ENCODE measurements at places on chromosomes 7 and 10.

GRCh38 chr7:101614098-101614938 lies 14.8 kb downstream of the MYL10 start:
- H3K4me3 ChIP-seq = no peak overlapping the region
- H3K27ac ChIP-seq = no peak overlapping the region
- no peaks in the 10 kb centered on the region for H3K36me3 ChIP-seq
- no peaks in the 10 kb centered on the region for H3K4me1 ChIP-seq
- peaks cover 24% of the 10 kb centered on the region for H3K27me3 ChIP-seq

DNA sequence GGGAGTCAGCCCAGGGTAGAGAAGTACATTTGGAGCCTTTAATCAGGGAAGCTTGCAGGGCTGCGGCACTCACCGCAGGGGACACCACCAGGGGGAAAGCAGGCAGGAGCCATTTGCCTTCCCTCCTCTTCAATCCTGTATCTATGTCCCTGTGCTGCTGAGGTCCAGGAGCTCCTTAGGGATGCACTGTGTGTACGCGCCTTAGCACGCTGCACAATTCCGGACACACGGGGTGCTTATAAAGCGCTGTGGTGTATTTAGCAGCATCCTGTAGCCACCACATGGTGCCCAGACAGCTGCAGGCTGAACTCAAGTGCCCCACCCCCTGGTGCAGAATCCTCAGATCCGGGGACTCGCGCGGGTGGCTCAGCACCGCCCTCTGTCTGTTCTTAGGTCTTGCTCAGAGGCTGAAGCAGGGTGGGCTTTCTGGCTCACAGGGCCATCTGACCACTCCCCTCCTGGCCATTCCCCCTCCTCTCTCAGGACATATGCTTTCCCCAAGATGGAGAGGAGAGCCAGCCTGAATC lies 421.4 kb downstream of the SDK1 start:
- no peaks in the 10 kb centered on the region for H3K36me3 ChIP-seq
- H3K27me3 ChIP-seq = no peaks in the 10 kb centered on the region
- no peak overlapping the region for H3K4me3 ChIP-seq
- no peak overlapping the region for H3K27ac ChIP-seq
- no peaks in the 10 kb centered on the region for H3K4me1 ChIP-seq

DNA sequence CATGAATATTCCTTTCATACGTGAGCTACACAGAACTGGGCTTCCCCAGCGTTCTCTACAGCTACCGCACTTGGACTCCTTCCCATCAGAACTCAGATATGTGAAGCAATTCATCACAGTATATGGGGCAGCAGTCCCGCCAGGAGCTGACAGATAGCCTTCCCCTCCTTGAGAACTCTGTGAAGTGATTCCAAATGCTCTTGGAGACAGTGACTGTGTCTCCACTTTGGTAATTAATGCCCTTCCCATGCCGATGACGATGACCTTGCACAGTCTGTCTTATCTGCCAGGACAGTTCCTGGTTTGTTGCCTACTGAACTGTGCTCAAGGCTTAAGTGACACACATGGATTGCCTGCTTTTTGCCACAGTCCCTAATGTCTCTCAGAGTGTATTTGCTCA lies 75.0 kb upstream of the AFAP1L2 start:
- peak overlapping the region; percentile 62 for H3K27ac ChIP-seq
- H3K4me3 ChIP-seq = no peak overlapping the region
- no peaks in the 10 kb centered on the region for H3K27me3 ChIP-seq
- no peaks in the 10 kb centered on the region for H3K36me3 ChIP-seq
- peaks cover 2% of the 10 kb centered on the region for H3K4me1 ChIP-seq
- peak; percentile 53 for ATAC-seq

DNA sequence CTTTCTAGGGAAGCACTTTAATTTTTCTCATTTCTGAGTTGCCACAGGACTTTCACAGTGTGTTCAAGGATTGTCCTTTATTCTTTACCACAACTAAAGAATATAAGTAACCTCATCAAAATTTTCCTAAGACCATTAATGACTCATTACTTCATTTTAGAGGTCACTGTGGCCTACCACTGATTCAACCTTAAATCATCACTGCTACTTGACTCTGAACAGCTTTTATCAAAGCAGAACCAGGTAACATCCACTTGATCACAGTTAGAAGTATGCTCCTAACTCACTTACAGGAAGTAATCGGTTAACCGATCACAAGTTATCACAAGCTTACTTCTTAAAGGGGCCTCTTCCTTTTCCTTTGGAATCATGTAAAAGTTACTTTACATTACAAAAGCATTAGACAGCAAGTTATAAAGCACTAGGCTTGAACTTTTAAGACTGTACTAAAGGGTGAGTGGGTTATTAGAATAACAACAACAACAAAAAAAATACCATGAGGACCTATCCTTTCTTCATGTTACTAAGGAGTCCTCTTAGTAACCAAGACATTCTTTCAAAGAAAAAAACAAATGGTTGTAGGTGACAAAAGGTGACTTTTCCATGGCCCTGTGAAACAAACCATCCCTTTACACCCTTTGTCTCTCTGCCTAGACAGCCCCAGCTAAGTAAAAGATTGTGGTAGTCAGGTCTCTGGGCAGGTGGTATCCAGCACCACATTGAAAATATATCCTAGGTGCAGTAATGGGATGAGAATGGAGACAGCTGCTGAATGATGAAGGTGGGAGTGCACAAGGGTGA lies 40.0 kb upstream of the PDK4 start:
- no peak for ATAC-seq
- H3K4me1 ChIP-seq = peaks cover 1% of the 10 kb centered on the region
- no peak overlapping the region for H3K4me3 ChIP-seq
- H3K27ac ChIP-seq = no peak overlapping the region

- no peaks in the 10 kb centered on the region for H3K36me3 ChIP-seq
- H3K4me3 ChIP-seq = no peak overlapping the region
- H3K27me3 ChIP-seq = no peaks in the 10 kb centered on the region
- H3K27ac ChIP-seq = no peak overlapping the region
Measured at GRCh38 chr7:94261067-94261466, 133.6 kb upstream of the COL1A2 start.

DNA sequence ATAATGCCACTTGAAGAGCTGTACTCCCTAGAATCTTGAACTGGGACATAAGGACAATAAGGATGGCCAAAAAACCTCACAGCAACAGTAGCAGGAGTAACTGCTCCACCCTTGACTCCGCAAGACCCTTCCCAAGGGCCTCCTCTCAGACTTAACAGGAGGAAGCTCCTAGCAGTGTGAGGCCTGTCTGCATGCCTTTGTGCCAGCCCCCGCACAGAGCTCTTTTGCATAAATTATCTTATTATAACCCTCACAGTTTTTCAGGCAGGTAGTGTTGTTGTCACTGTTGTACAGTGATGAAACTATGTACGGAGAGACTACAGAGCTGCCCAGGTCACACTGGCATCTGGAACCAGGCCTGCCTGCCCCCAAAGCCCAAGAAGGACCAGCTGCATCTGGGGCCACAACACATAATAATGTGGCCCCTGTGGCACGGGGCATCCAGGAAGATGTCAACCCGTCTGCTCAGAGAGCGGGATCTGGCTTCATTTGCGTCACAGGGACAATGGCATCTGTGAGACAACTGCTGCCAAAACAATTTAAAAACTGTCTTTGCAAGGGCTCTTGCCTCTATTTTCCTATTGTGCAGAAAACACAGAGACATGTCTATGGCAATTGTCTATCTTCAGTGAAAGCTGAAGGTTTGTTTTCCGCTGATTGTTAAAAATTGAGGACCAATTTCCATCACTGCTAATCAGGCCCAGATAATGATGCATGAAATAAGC lies 249.3 kb upstream of the GRB10 start:
- H3K4me3 ChIP-seq = no peak overlapping the region
- no peak overlapping the region for H3K27ac ChIP-seq
- ATAC-seq = no peak
- H3K36me3 ChIP-seq = no peaks in the 10 kb centered on the region
- peaks cover 6% of the 10 kb centered on the region for H3K4me1 ChIP-seq

- no peaks in the 10 kb centered on the region for H3K36me3 ChIP-seq
- no peak overlapping the region for H3K4me3 ChIP-seq
- no peak overlapping the region for H3K27ac ChIP-seq
- no peaks in the 10 kb centered on the region for H3K27me3 ChIP-seq
- ATAC-seq = no peak
Measured at GRCh38 chr7:149859369-149859768, 14.4 kb upstream of the ATP6V0E2 start.

- no peaks in the 10 kb centered on the region for H3K36me3 ChIP-seq
- H3K27ac ChIP-seq = peak overlapping the region; percentile 46
- no peak for ATAC-seq
- H3K4me1 ChIP-seq = peaks cover 12% of the 10 kb centered on the region
Measured at GRCh38 chr7:158804335-158804734, 25.0 kb downstream of the ESYT2 start.

- ATAC-seq = no peak
- no peaks in the 10 kb centered on the region for H3K4me1 ChIP-seq
- H3K4me3 ChIP-seq = no peak overlapping the region
- no peaks in the 10 kb centered on the region for H3K27me3 ChIP-seq
- no peak overlapping the region for H3K27ac ChIP-seq
Measured at GRCh38 chr10:85168243-85168642, 839.9 kb downstream of the CCSER2 start.

- H3K4me1 ChIP-seq = no peaks in the 10 kb centered on the region
- H3K36me3 ChIP-seq = no peaks in the 10 kb centered on the region
Measured at GRCh38 chr10:71660313-71660712, 59.3 kb downstream of the C10orf105 start.

DNA sequence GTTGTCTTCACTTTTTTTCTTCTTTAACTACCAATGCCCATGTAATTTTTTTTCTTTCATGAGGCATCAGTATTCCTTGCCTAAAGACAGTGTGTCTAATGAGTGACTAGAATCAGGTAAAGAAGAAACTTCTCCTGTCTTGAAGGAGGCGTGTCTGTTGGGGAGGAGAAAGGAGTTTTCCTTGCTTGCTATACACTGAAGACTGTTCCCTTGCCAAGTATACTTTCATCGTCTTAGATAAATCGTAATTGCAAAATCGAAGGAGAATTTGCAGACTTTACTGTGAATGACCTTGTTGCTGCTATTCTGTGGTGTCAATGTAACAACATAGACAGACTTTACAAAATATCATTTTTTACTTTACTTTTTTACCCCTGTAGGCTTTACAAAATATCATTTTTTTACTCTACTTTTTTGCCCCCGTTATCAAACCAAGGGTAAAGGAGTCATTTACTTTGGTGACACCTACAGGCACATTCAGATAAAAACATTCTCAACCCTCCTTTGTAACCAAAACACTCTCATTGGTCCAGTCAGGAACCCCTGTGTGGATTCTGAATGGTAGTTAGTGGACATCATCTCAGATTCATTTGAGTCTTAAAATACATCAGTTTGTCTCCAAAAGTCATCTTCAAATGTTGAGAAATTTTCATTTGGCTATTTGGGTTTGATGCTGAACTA lies 232.4 kb downstream of the AHR start:
- no peaks in the 10 kb centered on the region for H3K27me3 ChIP-seq
- no peak overlapping the region for H3K4me3 ChIP-seq
- ATAC-seq = no peak
- H3K4me1 ChIP-seq = no peaks in the 10 kb centered on the region

DNA sequence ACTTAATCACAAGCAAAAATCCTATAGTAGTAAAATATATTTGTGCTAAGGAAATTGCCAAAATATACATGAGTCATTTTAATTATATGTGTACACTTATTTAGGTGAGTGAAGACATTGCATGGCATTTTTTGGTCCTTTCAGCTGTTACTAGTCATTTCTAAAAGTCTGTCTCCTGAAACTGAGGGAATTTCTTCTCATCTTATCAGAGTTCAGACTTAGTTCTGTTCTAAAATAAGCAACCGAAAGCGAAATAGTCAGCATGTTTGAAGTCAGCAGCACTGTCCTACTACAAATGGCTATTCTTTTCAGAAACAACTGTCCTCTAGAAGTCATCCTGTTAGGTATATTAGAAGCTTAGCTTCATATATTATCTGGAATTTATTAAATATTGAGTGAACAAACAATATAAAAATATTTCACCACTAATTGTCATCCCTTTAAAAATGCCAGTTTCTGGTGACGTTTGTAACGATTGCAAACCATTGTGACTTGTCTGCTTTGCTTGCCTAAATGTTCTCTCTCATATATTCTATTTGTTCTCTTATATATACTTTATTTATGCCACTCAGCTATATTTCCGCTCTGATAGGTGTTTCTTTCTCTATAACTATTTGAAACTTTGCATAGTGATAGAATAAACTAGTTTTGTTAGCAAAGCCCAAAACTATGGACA lies 227.4 kb upstream of the KAT6B start:
- no peaks in the 10 kb centered on the region for H3K36me3 ChIP-seq
- no peak overlapping the region for H3K27ac ChIP-seq
- no peaks in the 10 kb centered on the region for H3K27me3 ChIP-seq
- H3K4me3 ChIP-seq = no peak overlapping the region
- no peak for ATAC-seq

DNA sequence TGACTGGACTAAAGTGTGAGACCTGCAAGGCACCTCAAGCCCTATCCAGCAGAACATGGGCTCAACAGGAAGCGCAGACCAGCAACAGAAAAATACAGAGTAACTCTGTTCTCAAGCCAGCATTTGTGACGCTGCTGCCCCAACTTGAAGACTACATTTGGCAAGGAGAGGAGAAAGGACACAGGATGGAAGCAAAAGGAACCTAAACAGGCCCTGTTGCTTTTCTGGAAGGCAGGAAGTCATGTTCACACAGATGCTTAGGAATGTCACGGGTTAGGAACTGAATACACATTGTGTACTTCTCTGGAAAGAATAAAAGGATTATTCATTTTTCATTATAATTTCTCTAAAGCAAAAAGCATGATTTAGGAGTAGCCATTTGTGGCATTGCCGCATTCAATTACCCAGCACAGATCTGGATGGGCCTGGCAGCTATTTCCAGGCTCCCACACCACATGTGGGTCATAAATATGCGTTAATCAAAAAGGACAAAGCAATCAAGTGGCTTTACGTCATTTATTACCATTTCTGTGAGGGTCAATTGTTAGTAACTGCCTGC lies 19.8 kb upstream of the TOMM7 start:
- H3K36me3 ChIP-seq = no peaks in the 10 kb centered on the region
- H3K27ac ChIP-seq = peak overlapping the region; percentile 73
- H3K4me1 ChIP-seq = no peaks in the 10 kb centered on the region
- peak; percentile 46 for ATAC-seq
- H3K27me3 ChIP-seq = no peaks in the 10 kb centered on the region

GRCh38 chr7:122132341-122132740 lies 11.7 kb downstream of the AASS start:
- H3K27ac ChIP-seq = no peak overlapping the region
- H3K36me3 ChIP-seq = no peaks in the 10 kb centered on the region
- H3K4me3 ChIP-seq = no peak overlapping the region
- H3K4me1 ChIP-seq = peaks cover 1% of the 10 kb centered on the region
- H3K27me3 ChIP-seq = no peaks in the 10 kb centered on the region
- ATAC-seq = no peak

DNA sequence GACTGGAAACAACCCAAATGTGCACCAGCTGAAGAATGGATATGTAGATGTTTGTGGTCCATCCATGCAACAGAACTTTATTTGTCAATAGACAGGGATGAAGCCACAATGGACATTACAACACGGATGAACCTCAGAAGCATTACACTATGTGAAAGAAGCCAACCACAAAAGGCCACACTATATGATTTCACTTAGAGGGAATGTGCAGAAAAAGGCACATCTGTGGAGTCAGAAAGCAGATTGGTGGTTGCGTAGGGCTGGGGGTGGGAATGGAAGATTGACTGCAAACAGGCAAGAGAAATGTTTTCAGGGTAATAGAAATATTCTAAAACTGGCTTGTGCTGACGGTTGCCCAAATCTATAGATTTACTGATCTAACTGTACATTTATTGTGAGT lies 34.3 kb upstream of the WASHC2A start:
- no peaks in the 10 kb centered on the region for H3K27me3 ChIP-seq
- ATAC-seq = no peak
- no peaks in the 10 kb centered on the region for H3K4me1 ChIP-seq
- H3K27ac ChIP-seq = no peak overlapping the region
- no peaks in the 10 kb centered on the region for H3K36me3 ChIP-seq

Measured in gastroesophageal sphincter (tissue), 4 donors.